ENCODE measurements at places on chromosomes 2 and 18.

GRCh38 chr18:39886136-39886535, 2068.9 kb upstream of the PIK3C3 start:
- DNase-seq, result no peak

- DNase-seq, result no peak
Observed at GRCh38 chr2:179233626-179234430, 30.8 kb downstream of the SESTD1 start.

DNA sequence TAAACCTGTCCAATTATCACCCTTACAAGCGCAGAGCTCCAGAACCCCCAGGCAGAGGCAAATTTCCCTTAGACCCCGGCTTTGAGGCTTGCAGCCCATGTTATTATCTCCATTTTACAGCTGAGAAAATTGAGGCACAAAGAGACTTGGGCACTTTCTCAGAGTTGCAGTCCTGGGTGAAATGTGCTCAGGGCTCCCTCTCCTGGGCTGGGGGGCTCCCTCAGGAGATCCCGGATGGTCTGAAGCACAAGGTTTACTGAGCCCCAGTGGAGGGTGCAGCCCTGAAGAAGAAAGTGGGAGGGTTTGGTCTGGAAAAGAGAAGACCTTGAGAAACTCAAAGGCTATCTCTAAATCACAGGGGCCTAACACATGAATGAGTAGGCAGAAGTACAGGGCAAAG, 156.6 kb downstream of the CYRIA start:
- DNase-seq, result no peak

DNA sequence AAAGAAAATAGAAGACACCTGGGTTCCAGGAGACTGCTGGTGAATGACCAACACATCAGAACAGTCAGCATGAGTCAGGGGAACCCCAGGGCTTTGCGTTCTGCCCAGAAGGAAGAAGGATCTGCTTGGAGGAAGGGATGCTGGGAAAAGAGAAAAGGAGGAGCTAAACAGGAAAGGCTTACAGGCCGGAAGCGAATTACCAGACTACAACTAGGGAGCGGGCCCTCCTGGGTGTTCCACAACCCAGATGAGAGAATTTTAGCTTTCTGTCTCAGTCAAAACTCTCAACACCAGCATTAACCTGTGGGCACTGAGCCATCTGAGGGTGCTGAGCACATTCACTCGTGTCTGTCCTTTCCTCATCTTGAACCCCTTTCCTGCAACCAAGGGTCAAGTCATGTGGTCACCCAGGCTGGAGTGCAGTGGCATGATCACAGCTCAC, 19.2 kb downstream of the CDC42EP3 start:
- no peak for DNase-seq

DNA sequence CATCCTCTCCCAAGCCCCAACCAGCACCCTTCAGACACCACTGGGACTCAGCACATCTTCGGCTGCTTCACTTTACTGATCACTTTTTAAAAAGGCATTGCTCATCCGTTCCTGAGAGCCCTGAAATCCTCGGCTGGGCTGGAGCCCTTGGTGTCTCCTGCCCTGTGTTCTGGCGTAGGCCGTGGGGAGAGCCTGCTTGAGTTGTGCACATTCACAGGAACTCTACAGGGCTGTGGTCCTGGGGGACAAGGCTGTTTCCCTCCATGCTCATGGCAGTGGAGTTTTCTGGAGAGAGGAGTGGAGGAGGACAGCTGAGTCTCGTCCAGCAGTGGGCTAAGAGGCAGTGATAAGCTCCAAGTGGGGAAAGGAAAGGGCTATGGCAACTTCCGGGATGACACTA, 15.9 kb downstream of the CENPA start:
- no peak for DNase-seq

DNA sequence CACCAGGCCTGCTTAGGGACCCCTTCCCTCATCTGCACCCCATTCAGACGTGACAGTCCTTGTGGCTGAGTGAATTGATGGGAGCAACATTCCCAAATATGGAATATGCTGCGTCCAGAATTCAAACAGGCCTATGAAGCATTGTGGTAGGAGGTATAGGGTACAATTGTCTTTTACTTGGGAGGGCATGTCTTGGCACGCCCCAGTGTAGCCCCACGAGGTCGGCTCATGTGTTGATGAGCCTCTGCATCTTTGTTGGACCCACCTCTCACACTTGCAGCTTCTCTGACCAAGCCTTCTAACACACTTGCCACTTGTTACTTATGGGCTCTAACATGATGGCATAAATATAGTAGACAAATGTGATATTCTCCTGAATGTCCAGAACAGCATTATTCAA, 1.6 kb downstream of the TIMM21 start:
- DNase-seq, result no peak

GRCh38 chr2:150675807-150676206, 188.3 kb upstream of the RND3 start:
- DNase-seq, result no peak

DNA sequence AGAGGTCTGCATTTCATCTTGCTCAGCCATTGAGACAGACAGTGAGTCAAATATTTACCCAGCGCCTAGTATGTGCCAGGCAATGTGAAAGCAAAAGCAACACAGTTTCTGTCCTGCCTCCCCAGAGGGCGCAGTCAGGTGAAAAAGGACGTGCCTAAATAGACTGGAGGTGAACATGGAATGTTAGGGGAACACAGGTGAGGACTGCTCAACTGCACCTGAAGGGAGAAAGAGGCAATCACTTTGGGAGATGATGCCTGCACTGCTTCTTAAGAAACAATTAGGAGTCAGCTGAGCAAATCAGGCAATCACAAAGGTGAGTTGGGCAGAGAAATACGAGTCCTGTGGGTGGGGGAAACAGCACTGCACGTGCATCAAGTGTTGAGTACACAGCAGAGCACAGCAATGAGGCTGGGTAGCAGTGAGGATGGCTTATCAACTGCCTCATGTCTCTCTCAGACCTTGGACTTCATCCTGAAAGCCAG, 218.3 kb upstream of the SMAD7 start:
- no peak for DNase-seq

DNA sequence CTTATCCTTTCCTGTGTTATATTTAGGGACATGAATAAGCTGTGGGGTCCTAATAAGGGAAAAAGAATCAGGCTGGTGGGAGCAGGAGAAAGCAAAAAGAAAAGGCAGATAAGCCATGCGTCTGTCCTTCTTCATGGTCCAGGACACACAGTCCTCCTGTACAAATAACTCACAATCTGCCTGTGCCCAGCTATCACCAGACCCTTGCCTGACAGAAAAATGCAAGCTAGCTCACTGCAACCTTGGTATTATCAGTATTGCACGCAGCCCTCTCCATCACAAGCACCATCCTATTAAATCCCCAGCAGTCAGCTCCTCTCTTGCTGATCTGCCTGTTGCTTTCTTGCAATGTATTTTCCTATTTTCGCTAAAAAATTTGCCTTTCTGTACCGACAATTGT, 78.0 kb downstream of the NEURL3 start:
- DNase-seq, result no peak

DNA sequence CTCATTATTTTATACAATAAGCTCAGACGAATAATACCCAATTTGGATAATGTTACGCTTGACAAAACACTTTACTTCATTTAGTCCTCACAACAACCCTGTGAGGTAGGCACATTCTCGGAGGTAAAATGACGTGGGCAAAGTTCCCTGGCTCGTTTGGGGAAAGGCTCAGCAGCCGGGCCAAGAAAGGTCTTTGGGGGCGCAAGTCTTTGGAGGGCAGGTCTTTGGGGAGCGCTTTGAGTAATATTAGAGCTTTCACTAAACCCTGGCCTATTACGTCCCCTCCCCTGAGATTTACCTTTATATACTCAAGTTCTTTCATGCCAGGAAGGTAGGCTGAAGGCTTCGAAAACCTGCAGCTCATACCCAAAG, 427 bp downstream of the RBKS start:
- no peak for DNase-seq

- DNase-seq, result no peak
Observed at GRCh38 chr2:52097071-52097470, 1065.1 kb upstream of the NRXN1 start.

GRCh38 chr2:51013079-51013932, 18.6 kb downstream of the NRXN1 start:
- DNase-seq, result no peak

- DNase-seq, result no peak
Observed at GRCh38 chr2:138059487-138060300, 95.4 kb downstream of the HNMT start.

- no peak for DNase-seq
Observed at GRCh38 chr2:240972201-240972600, 26.2 kb upstream of the SNED1 start.

GRCh38 chr2:74364533-74365505, 15.3 kb downstream of the DCTN1 start:
- no peak for DNase-seq

GRCh38 chr2:79788952-79789651, 276.3 kb downstream of the CTNNA2 start:
- no peak for DNase-seq

DNA sequence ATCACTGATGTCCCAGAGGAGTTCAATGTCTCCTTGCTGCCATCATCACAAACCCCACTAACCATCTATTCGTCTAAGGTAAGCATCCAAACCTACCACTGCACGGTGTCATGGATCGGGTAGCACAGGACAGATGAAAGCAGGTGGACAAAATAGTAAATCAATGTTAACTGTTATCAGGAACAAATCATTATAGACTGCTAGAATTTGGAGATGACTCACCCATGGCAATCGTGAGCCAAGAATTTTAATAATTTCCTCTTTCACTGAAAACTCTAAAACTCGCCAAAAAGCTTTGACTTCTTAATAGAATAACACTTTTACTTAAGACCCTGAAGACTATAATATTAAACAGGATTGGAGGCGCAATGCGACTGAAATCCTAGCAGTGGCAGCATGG, 33.7 kb upstream of the BZW1 start:
- DNase-seq, result no peak

DNA sequence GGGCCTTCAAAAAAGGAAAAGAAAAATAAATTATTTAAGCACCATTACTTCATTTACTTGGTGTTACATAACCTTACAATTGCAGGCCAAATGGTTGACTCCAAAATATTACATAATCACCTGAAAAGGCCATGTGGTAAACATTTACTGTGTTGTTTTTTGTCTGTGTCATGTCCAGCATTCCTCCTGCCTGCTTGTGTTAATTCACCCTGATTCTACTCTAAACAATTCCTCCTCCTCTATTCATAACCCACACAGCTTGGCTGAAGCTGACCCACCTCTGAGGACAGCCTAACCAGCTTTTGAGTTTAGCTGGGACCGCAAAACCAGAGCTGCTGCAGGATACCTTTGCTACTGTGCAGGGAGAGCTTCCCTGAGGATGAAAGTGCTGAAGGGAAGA, 35.4 kb downstream of the TMX3 start:
- DNase-seq, result no peak

DNA sequence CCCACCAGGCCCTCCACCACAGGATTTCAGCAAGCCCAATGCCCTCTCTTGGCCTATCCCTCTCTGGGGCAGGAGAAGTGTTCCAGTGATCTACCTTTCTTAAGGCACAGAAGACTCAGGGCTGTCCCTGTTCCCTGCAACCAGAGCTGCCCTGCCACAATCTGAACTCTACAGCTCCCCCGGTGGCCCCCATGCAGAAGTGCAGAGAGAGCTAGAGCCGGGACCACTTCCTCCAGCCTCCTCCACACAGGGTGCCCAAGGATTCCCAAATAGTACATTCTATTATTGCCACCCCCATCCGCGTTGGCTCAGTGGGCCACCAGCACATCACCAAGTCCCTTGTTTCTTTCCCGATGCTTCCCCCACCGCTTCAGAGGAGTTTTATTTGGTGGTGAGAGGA, 114.8 kb upstream of the PTPRM start:
- DNase-seq, result no peak

GRCh38 chr2:162050513-162050961, 23.5 kb downstream of the DPP4 start:
- no peak for DNase-seq

DNA sequence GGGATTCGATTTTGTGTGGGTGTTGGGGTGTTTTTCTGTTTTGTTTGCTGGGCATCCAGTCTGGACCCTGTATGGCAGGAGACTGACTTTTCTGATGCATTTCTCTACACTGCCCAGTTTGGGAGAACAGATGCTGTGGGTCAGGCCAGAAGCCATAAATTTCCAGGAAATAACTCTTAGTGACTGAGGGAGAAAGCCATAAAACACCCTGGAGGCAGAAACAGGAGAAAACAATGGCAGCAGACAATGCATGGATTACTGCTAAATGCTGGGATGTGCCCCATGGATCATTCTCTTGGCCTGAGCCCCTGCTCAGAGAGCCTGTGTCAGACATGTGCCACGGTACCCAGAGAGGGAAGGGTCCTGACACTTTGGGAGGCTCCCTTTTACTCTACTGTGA, 133.6 kb upstream of the CAPN13 start:
- no peak for DNase-seq

DNA sequence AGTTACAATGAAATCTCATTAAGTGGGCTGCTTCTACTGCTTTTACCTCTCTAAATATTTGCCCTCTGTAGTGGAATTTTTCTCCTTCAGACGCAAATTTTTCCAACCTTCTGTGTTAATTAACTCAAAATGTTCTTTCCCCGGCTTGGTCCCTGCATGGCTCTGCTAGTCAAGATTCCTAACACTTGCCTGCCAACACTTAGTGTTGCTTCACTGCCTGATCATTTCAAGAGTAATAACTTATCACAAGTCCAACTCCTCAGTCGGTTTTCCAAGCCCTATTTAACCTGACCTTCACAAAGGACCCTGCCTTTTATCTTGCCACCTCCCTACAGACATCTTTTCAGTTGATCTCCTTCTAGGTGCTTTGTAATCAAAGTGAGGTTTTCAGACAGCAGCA, 142.7 kb downstream of the HRH4 start:
- DNase-seq, result no peak

GRCh38 chr2:25274868-25275574, 66.7 kb downstream of the DNMT3A start:
- DNase-seq, result peak; percentile 28

Data from stimulated activated naive CD4-positive, alpha-beta T cell (primary cell).